ENCODE measurements at places on chromosomes 2 and 18.

DNA sequence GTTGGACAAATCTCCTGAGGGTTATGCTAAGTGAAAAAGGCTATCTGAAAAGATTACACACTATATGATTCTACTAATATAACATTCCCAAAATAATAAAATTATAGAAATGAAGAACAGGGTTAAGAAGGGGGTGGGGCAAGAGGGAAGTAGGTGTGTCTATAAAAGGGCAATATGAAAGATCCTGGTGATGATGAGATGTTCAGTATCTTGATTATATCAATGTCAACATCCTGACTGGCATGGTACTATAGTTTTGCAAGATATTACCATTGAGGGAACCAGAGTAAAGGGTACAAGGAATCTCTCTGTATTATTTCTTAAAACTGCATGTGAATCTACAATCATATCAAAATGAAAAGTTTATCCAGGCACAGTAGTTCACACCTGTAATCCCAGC lies 16.7 kb downstream of the CFAP53 start:
- no peak for ATAC-seq

DNA sequence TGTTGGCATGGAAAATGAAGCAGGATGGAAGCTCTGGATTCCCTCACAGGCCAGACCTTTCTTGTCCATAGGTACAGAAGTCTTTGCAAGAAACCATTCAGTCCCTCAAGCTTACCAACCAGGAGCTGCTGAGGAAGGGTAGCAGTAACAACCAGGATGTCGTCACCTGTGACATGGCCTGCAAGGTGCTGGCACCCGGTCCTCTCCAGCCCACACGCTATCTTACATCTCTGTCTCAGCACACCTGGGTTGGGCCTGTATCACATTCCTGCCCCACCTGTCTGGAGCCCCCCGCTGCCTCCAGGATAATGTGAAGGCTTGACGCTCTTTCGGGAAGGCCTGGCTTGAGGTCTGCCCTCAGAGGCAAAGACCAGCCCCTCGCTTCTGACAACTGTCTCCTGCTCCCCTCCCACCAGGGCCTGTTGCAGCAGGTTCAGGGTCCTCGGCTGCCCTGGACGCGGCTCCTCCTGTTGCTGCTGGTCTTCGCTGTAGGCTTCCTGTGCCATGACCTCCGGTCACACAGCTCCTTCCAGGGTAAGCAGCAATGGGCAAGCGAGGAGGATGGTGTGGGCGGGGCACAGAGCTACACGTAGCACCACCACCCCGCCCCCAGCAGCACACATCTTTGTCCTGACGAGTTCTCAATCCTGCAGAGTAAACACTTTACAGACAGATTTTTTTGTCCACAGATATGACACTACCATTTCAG lies 6.0 kb downstream of the TMEM214 start:
- no peak for ATAC-seq

DNA sequence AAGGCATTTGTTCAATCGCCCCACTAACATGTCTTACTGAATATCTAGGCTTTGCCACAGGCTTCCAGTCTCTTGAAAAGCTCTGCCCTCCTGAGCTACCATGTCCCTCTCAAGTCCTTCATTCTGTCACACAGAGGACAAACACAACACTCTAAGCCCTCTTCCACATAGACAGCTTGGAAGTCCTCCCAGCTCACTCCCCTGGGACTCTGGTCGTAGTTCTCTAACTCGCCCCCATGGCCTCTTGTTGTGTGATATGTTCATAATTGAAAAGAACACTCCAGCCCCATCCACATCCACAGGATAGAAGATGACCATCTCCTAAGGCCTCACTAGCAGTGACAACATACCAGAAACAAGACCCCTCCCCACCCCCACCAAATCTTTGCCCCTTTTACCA lies 37.9 kb downstream of the BUB1 start:
- no peak for ATAC-seq

- no peak for ATAC-seq
These were observed 118.4 kb downstream of the MEIS1 start for GRCh38 chr2:66553370-66553769.

DNA sequence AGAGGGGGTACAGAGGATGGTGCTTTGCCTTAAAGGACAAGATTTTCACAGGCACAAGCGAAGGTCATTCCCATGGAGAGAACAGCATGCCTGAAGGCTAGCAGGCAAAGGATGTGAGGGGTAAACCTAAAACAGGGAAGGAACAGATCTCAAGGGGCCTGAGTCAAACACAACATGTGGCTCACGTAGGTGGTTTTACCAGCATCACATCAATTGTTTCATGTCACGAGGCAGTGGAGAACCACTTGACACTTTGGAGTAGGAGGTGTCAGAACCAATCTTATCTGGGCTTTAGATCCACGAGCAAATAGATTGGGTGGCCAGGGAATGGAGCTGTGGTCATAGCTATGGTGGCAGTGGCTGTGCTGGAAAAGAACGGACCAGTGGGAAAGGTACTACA lies 8.4 kb downstream of the COX5B start:
- ATAC-seq: no peak

GRCh38 chr2:68992933-68993332 lies 18.5 kb downstream of the GKN1 start:
- ATAC-seq: no peak

GRCh38 chr2:235868224-235868623 lies 300.0 kb downstream of the GBX2 start:
- no peak for ATAC-seq

DNA sequence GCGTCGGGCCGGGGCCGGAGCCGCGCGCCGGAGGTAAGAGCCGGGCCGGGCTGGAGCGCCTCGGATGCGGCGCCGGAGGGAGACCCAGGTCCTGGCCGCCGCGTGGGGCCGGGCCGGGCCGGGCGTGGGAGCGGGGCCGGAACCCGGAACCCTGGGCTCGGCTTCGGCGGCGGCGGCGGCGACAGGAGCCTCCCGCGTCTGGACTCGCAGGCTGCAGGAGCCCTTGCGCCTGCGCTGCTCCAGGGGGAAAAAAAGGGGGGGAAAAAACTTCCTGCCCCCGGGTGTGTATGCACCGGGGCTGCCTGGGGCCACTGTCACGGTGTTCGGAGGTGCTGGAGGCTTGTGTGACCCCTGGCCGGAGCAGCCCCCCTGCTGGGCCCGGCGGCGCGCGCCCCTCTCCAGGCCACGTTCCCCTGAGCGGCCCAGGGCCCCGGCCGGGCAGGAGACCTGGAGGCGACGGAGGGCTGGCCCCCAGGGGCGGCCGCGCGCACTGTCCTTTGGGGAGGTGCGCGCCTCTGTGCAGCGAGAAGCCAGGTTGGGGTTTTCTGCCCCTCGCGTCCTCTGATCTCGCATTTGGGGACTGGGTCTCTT lies 864 bp downstream of the KLHL29 start:
- peak; percentile 30 for ATAC-seq

- ATAC-seq: no peak
These were observed 26.0 kb downstream of the DGKD start for GRCh38 chr2:233380132-233380895.

- peak; percentile 99 for ATAC-seq
These were observed 10.0 kb upstream of the ADAM17 start for GRCh38 chr2:9565436-9566153.

GRCh38 chr18:37322492-37323035 lies 243.0 kb downstream of the CELF4 start:
- ATAC-seq: peak; percentile 91

DNA sequence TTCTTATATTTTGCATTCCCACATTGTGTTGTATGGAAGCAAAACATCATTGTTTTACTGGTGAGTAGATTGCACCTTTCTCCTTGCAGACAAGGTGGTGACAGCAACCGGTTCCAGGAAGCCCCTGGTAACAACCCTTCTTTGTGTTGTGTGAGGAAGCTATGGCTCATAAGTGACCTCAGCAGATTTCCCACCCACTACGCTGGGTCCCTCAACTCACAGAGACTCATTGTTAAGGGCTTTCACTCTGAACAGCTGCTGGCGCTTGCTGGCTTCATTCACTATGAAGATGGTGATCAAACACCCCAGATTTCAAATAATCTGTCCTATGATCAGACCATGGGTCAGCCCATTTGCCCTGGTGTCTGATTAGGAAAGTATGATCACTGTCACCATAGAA lies 53.4 kb downstream of the WIPF1 start:
- ATAC-seq: no peak
